ENCODE measurements at places on chromosomes 7 and 10. TPM values are rescaled to one million over a fixed set of nuclear protein-coding genes. Genes with fewer than 3 reads are reported as not detected.

Gene PDZD7
- total RNA-seq = 0.65 TPM

Gene TACC2
- not detected for total RNA-seq

Gene SH2D4B
- total RNA-seq = 0.18 TPM

Gene PRXL2A
- total RNA-seq = 1.5 TPM

Gene TCAF2
- 27.1 TPM for total RNA-seq

Gene KCP
- total RNA-seq = 0.23 TPM

Gene OR2A1
- total RNA-seq = not detected

Gene ERCC6
- 29.2 TPM for total RNA-seq

DNA sequence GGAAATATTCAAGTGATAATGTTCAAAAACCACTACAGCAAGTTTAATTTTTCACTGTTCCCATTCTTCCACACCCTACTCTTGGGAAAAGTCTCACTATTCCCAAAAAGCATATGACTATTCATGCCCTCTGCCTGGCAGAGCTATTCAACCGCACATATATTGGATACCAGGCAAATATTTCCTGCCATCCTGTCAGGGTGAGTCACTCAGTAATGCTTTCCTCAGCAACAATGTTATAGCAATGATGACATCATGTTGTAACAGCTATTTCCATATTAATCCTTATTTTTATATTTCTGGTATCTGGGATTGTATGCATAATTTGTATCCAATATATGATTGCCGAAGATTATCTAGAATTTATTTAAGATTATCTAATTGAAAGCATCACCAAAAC is 114.0 kb upstream of the PLXDC2 start:
- no peak for DNase-seq
- H3K27me3 ChIP-seq = no peaks in the 10 kb centered on the region
- no peaks in the 10 kb centered on the region for H3K4me1 ChIP-seq
- no peaks in the 10 kb centered on the region for H3K36me3 ChIP-seq
- no peak overlapping the region for H3K27ac ChIP-seq

- no peaks in the 10 kb centered on the region for H3K27me3 ChIP-seq
- DNase-seq = no peak
- H3K36me3 ChIP-seq = peaks cover 2% of the 10 kb centered on the region
- H3K4me3 ChIP-seq = no peak overlapping the region
- no peak overlapping the region for H3K27ac ChIP-seq
Measured at GRCh38 chr7:92742186-92742585, 94.2 kb downstream of the CDK6 start.

DNA sequence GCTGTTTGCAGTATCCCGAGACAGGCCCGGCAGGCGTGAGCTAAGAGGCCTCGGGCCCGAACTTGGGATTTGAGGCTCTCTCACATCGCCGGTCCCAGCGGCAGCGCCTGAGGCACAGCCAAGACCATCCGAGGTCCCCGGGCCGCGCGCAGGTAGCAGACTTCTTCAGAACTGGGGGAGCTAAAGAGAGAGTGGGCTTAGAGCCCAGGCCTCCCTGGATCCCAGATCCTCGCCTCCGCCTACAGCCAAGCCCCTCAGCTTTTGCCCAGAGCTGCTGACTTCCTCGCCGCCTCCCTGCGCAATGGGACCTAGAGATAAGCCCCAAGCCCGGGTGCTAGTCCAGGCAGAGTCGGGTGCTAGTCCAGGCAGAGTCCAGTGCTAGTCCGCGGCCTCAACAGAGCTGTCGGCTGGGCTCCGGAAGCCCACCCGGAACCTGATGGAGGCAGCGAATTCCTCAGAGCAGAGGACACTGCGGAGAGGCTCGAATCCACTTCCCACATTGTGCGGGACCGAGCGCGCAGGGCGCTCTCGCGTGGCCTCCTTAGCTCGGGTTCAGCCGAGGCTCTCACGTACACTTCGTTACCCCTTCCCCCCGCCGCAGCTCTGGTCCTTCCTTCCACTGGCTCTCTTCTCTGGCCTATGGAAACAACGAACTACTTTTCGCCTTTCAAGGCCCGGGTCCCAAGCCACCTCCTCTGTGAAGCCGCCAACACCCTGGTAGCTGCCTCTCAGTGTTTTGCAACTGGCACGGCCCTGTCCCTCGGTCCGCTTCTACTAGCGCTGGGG is 5.8 kb downstream of the LBX1 start:
- H3K4me3 ChIP-seq = peak overlapping the region; percentile 73
- H3K27ac ChIP-seq = no peak overlapping the region
- DNase-seq = no peak

- H3K27me3 ChIP-seq = peaks cover 15% of the 10 kb centered on the region
- H3K27ac ChIP-seq = no peak overlapping the region
- H3K36me3 ChIP-seq = no peaks in the 10 kb centered on the region
- no peak overlapping the region for H3K4me3 ChIP-seq
- no peak for DNase-seq
- H3K4me1 ChIP-seq = no peaks in the 10 kb centered on the region
Measured at GRCh38 chr7:148116195-148116594, 474.4 kb upstream of the C7orf33 start.

GRCh38 chr10:99330347-99330924 is 1.3 kb downstream of the CNNM1 start:
- peak overlapping the region; percentile 63 for H3K4me3 ChIP-seq
- H3K27me3 ChIP-seq = peaks cover 50% of the 10 kb centered on the region
- peaks cover 2% of the 10 kb centered on the region for H3K36me3 ChIP-seq
- peaks cover 2% of the 10 kb centered on the region for H3K4me1 ChIP-seq
- DNase-seq = no peak

- H3K4me3 ChIP-seq = no peak overlapping the region
- H3K4me1 ChIP-seq = no peaks in the 10 kb centered on the region
- no peak overlapping the region for H3K27ac ChIP-seq
- H3K36me3 ChIP-seq = no peaks in the 10 kb centered on the region
- peaks cover 4% of the 10 kb centered on the region for H3K27me3 ChIP-seq
Measured at GRCh38 chr10:97000487-97001182, 168.5 kb downstream of the LCOR start.

All from T-helper 17 cell (primary cell).